ENCODE measurements at places on chromosomes 2 and 18. TPM values are rescaled to one million over a fixed set of nuclear protein-coding genes. Genes with fewer than 3 reads are reported as not detected.

KIAA2012 gene
- total RNA-seq = 0.16 TPM

INO80B gene
- total RNA-seq = 8.9 TPM

ATG9A gene
- total RNA-seq = 30.0 TPM

TMEM163 gene
- 1.4 TPM for total RNA-seq

HOXD4 gene
- 3.4 TPM for total RNA-seq

FAP gene
- total RNA-seq = 20.0 TPM

FEV gene
- total RNA-seq = not detected

ZDBF2 gene
- total RNA-seq = 12.7 TPM

DNA sequence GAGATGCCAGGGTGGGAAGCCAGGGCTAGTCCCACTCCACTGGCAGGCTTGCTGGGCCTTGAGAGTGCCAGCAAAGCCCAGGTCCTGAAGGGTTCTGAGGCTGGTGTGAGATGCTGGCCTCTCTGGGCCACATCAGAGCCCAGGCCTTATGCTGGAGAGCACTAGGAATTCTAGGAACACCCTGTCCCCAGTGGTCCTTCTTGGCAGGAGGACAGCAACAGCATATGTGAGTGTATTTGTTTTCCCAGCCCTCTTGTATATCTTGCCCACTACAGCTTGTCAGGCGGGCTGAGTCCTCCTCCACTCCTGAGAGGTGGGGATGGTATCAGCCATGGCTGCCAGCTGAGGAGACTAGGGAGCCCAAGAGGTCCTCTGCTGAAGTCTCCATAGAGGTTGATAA, 327.0 kb downstream of the PDE11A start:
- DNase-seq = no peak

DNA sequence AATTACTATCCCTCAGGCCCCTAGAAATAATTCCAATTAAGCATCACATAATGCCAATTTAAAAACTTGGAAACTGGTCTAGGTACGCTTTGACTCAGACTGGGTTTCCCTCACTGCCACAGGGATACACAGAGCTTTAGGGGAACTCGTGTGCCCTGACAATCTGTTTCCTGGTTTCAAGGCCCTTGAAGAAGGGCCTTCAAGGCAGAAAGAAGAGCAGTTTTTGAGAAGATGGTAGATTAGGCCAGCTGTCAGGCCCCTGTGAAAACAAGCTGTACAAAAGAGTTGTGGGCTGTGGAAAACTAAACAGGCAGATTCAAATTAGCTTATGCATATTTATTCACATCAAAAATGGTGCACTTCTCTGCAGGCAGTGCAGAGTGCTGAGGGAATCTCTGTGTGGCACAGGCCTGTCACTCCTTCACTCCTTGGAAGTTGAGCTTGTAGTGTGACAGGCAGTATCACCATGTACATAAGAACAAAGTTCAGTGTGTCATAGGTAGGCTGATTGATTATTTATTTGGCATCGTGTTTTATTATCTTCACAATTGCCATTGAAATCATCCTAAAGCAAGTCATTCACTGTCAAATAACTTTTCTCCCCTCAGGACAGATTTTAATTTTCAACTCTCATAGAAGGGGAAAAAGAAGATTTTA, 614.4 kb upstream of the GYPC start:
- DNase-seq = no peak

DNA sequence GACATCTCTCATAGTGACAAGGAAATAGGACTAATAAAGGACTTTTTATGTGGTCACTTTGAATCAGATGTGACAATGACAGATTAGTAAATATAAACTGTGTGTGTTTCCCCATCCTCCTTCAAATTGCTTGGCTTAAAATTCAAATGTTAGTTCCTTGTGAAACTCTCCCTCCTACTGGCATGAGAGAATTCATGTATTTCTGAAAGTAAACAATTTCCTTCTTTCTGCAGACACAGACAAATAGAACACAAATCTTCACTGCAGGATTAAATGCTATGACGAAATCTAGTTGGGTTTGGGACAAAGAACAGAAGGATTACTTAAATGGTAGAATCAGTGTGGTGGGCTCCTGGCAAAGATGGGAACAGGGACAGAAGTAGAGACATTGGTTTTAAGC, 328.7 kb upstream of the FAM98A start:
- no peak for DNase-seq

DNA sequence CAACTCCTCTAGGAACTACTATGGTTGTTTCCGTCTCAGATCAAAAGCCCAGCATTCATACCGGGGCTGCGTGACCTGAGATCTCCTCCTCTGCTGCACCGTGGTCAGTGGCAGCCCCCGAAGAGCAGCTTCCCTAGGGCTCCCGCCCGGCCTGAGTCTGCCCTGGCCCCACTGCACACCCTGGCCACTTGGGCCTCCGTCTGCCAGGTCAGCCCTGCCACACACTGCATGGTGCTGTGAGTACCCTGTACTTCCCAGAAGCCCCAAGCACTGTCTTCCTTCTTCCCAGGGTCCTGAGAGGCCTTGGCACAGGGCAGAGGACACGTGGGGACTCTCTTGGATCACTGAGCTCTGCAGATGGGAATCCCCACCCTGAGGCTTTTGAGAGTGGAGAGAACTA, 81.5 kb upstream of the GPC1 start:
- peak; percentile 29 for DNase-seq

GRCh38 chr2:10260130-10260529, 42.6 kb upstream of the HPCAL1 start:
- DNase-seq = peak; percentile 39

DNA sequence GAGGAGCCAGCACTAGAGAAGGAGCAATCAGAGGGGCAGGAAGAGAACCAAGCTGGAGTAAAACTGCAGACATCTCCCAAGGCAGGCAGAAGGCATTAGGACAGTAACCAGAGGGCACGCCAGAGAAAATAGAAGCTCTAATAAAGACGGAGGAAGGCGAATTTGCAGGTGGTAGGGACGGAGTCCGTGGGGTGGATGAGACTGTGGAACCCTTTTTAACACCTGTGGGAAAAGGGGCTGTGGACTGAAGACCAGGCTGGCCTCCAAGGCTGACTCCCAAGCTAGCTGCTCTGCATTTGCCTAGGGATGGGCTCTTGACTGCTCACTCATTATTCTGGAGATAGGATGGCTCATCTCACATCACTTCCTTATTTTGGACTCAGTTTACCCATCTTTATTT, 49.5 kb downstream of the SLC4A1AP start:
- DNase-seq = no peak

DNA sequence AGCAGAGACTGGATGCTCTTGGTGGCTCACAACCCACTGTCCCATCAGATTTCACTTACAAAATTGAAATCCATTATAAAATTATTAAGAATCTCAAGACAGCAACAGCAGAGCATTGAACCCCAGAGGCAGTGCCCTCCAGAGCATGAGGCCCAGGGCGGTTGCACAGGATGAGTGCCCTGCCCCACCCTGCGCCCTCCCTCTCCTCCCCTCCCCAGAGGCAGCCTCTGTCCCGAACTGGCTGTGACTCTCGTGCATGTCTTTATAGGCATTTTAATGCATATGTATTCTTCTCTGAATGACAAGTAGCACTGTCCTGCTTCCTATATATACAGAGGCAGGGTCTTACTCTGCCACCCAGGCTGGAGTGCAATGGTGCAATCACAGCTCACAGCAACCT, 10.4 kb downstream of the MFSD2B start:
- DNase-seq = no peak

DNA sequence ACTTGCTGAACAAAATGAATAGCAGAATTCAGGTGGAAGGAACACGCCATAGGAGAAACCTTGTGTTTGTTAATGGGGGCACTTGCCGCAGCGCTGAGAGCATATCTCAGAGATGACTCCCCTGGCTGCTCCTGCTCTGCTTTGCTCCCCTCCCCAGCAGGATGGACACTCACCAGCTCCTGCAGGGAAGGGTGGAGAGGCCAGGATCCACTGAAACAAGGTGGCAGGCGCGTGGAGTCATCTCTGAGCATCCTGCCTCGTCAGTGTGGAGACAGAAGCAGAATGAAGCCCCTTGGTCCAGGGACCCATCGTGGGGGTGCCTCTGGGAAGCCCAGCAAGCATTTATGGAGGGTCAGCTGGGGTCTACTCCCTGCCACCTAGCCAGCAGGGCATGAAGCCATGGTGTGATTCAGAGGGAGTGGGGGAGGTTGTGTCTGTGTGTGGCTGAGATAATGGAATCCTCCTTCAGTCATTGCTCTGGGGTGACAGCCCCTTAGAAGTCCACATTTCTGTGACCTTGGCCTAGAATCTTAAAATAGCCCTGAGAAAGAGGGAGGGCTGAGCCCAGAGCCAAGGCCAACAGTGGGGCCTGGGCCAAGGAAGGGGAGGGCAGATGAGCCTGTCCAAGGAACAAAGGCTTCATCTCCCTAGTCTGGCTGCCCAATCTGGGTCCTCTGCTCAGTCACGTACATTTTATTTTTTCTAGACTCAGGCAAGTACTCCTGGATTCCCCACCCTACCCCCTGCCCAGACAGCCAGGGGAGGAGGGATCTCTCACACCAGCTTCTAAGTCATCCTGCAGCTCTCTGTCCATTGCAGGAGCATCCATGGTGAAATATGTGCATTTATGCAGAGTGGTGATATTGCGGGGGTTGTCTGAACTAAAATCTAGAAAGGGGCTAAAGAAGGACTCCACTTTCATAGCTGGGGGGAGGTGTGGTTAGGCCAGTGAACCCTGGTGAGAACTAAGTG, 215.4 kb downstream of the ZBTB7C start:
- DNase-seq = no peak

DNA sequence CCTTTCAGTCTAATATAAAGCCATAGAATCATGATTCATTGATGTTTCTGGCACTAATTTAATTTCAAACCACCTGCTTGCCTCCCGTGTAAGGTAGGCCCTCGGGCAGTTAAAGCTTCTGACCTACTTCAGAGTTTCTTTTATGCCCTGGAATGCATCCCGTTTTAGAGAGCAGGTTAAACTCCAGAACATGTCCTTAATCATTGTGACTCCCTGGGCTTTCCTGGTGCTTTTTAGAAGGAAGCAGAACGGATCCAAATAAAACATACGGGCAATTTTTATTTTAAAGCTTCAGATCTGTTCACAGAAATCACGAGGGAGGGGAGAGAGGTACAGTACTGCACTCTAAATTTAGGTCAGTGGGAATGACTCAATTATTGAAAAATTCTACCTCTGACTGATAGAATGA, 134.8 kb downstream of the GCA start:
- no peak for DNase-seq

DNA sequence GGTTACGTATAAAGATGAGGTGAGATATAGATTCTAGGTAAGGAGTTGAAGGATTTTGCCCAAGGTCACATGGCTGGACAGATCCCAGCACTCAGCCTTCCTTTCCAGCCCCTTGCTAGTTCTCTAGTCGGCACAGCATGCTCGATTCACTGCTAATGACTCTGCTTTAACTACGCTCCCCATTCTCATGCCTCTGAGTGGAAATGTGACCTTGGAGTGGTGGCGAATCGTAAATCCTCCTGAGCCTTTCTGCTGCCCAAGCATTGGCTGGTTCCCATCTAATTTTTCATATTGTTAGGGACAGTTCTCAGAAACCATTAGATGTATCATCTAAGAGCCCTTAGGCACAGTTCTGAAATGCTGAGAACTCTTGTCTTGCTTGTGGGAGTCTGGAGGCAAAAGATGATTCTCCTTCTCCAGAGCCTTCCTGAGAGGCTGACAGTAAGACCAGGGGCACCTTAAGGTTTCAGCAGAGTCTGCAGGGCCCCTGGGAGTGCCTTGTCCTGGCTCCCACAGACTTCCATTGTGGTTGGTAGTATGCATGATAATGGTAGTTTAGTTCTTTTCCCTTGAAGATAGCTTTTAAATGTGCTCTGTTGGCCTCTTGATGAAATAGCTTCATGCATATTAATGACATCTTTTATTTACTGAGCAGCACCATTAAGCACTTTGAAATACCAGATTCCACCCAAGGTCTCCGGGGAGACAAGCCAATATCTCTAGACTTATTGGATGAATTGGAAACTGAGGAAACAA, 377.8 kb upstream of the SLC14A2 start:
- DNase-seq = no peak

DNA sequence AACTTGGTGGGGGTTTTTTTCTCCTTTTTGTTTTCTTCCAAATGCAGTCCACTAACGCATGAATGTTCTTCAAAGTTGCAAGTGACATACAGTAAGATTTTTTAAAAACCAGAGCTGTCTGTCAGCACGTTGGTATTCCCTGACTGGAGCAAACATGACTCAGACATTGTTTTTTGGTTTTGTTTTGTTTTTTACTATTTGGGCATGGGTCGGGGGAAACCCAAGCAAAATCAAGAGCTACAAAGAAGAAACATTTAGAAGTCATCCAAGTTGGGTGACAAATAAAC, 726 bp upstream of the CCDC88A start:
- DNase-seq = no peak

DNA sequence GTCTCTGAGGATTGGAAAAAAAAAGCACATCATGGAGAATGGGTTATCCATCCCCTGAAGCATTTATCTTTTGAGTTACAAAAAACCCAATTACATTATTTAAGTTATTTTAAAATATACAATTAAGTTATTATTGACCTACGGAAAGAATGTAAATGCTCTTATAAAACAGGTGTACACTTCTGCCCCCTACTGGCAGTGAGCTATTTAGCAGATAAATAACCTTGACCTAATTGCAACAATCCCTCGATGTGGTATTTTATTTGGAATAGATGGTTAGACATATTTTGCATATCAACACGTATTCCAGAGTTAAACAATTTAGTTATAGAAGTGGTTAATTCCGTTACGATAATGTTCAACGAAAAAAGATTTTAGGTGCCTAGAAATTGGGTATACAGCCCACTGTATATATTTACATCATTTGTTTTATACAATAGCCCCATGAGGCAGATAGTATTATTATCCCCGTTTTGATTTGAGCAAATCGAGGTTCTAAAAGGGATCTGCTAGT, 9.1 kb upstream of the DAW1 start:
- no peak for DNase-seq

DNA sequence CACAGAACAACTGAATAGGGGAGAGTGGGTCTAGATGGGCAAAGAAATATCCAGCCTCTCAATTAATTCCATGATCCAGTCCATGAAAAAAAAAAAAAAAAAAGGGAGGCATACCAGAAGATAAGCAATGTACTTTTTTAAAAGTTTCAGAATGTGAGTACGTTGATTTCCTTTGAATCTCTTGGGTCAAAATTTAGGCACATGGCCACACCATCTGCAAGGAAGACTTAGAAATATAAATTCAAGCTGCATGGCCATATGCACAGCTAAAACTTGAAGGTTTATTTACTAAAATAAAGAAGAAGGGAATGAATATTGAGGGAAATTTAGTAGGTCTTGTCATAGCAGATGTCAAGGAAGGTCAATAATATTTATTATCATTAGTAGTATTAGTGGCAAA, 286.5 kb upstream of the CDH7 start:
- no peak for DNase-seq
